Vein endothelial cell (primary cell): ENCODE measurements at places on chromosomes 5 and 9. TPM values are rescaled to one million over a fixed set of nuclear protein-coding genes. Genes with fewer than 3 reads are reported as not detected.

Gene PTPRD
- total RNA-seq = 29.2 and 51.9 TPM in 2 replicates

Gene PCDHGA11
- 11.4 and 12.4 TPM in 2 replicates for total RNA-seq

Gene WDR31
- 0.29 and 0.33 TPM in 2 replicates for total RNA-seq

Gene ARL14EPL
- 0.33 and 0.67 TPM in 2 replicates for total RNA-seq

Gene PCDHGA6
- 6.0 and 7.2 TPM in 2 replicates for total RNA-seq

Gene MARCOL
- total RNA-seq = not detected in 2 replicates

Gene NOXA1
- total RNA-seq = 1.9 and 2.0 TPM in 2 replicates

Gene PDCD1LG2
- total RNA-seq = 7.6 and 11.4 TPM in 2 replicates

Gene EEIG1
- total RNA-seq = 10.6 and 12.1 TPM in 2 replicates

Gene CBY3
- not detected in 2 replicates for total RNA-seq

Gene FBP2
- not detected in 2 replicates for total RNA-seq

Gene ISCA1
- 27.4 and 32.2 TPM in 2 replicates for total RNA-seq

Gene NME5
- total RNA-seq = 1.4 and 2.6 TPM in 2 replicates

Gene GNA14
- 4.6 and 7.5 TPM in 2 replicates for total RNA-seq

Gene CCL21
- total RNA-seq = not detected in 2 replicates

Gene GOLPH3
- 59.4 and 62.5 TPM in 2 replicates for total RNA-seq

Gene IL5
- not detected in 2 replicates for total RNA-seq

Gene ABCA1
- total RNA-seq = 9.3 and 13.1 TPM in 2 replicates

Gene NRARP
- total RNA-seq = 46.7 and 64.3 TPM in 2 replicates

Gene SLC30A5
- 28.4 and 31.0 TPM in 2 replicates for total RNA-seq

Gene SPINK7
- total RNA-seq = not detected in 2 replicates

Gene NAIF1
- 7.5 and 9.3 TPM in 2 replicates for total RNA-seq

Gene GRXCR2
- not detected in 2 replicates for total RNA-seq

Gene HAVCR2
- total RNA-seq = under 0.01 and 0.67 TPM in 2 replicates

Gene PCDHGB6
- total RNA-seq = 4.3 and 6.2 TPM in 2 replicates

Gene ADCY2
- total RNA-seq = not detected in 2 replicates

Gene WWC1
- 0.48 TPM in 1 of 2 replicates, not detected in the other for total RNA-seq

Gene PTGDS
- not detected in 2 replicates for total RNA-seq

Gene DBH
- not detected in 2 replicates for total RNA-seq

Gene NR6A1
- 1.1 and 1.3 TPM in 2 replicates for total RNA-seq

Gene SLC25A2
- total RNA-seq = 0.48 TPM in 1 of 2 replicates, not detected in the other

Gene TAF9
- 75.1 and 88.0 TPM in 2 replicates for total RNA-seq

Gene PCDHA9
- total RNA-seq = under 0.01 TPM in 2 replicates

Gene OTP
- total RNA-seq = not detected in 2 replicates

Gene MYORG
- total RNA-seq = 3.6 and 6.1 TPM in 2 replicates

Gene PIK3R1
- total RNA-seq = 33.0 and 33.9 TPM in 2 replicates

Gene DTWD2
- total RNA-seq = 2.9 and 3.3 TPM in 2 replicates

Gene FCHSD1
- total RNA-seq = 29.4 and 32.6 TPM in 2 replicates

Gene TCF7
- 0.29 and 0.33 TPM in 2 replicates for total RNA-seq

Gene C5orf52
- not detected in 2 replicates for total RNA-seq

Gene BNIP1
- total RNA-seq = 18.8 and 20.9 TPM in 2 replicates

Gene POU5F2
- 2.0 and 2.2 TPM in 2 replicates for total RNA-seq

Gene CDC20B
- under 0.01 and 0.19 TPM in 2 replicates for total RNA-seq

Gene MLANA
- 0.19 TPM in 1 of 2 replicates, not detected in the other for total RNA-seq

Gene GPR21
- total RNA-seq = 1.3 TPM in 2 replicates
